ENCODE measurements at places on chromosomes 6 and 20. TPM values are rescaled to one million over a fixed set of nuclear protein-coding genes. Genes with fewer than 3 reads are reported as not detected.

Gene C20orf202
- 0.27 TPM for total RNA-seq

- DNase-seq = no peak
- no peak overlapping the region for H3K4me3 ChIP-seq
- no peaks in the 10 kb centered on the region for H3K27me3 ChIP-seq
- H3K27ac ChIP-seq = no peak overlapping the region
Observed at GRCh38 chr6:9594746-9595145, 820.1 kb downstream of the TFAP2A start.

DNA sequence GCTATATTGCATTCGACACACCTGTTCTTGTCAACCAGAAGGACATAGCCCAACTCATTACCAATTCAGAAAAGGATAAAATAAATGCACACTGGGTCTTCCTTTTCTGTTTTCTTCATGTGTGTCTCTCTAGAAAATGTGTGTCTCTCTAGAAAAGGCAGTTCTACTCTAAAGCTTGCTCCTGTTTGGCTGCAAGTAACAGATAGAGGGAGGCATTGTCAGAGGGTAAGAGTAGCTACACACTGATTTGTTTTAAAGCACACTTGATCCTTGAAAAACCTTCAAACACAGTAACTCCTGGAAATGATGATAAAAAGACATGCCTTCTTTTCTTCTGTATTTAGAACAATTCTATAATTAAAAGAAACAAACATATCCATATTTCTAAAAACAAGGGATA lies 21.3 kb downstream of the GRM1 start:
- DNase-seq = no peak
- H3K4me3 ChIP-seq = no peak overlapping the region
- no peaks in the 10 kb centered on the region for H3K27me3 ChIP-seq

Gene IL17F
- not detected for total RNA-seq

GRCh38 chr20:25584905-25585704 lies at the start of gene NINL:
NINL (minus strand) TSS chr20:25585531; CDS start chr20:25526587, 58,944 bp downstream.
- no peaks in the 10 kb centered on the region for H3K36me3 ChIP-seq
- peak; percentile 75 for DNase-seq
- peak within 1 kb of the TSS; percentile 67 for H3K4me3 ChIP-seq
- H3K4me1 ChIP-seq = no peaks in the 10 kb centered on the region

GRCh38 chr6:45880159-45880558 lies 135.5 kb downstream of the CLIC5 start:
- H3K27me3 ChIP-seq = no peaks in the 10 kb centered on the region
- no peaks in the 10 kb centered on the region for H3K36me3 ChIP-seq
- H3K4me1 ChIP-seq = no peaks in the 10 kb centered on the region
- no peak overlapping the region for H3K4me3 ChIP-seq

- H3K27me3 ChIP-seq = no peaks in the 10 kb centered on the region
- no peak for DNase-seq
- no peak overlapping the region for H3K4me3 ChIP-seq
- H3K27ac ChIP-seq = no peak overlapping the region
Observed at GRCh38 chr6:109461733-109462526, 6.4 kb upstream of the MICAL1 start.

Gene GNMT
- 2.2 TPM for total RNA-seq

GRCh38 chr20:61436283-61436666 lies 184.2 kb downstream of the CDH4 start:
- H3K4me1 ChIP-seq = no peaks in the 10 kb centered on the region
- H3K27ac ChIP-seq = no peak overlapping the region
- no peak for DNase-seq
- no peaks in the 10 kb centered on the region for H3K27me3 ChIP-seq
- H3K36me3 ChIP-seq = no peaks in the 10 kb centered on the region

GRCh38 chr6:56231827-56232226 lies 15.6 kb downstream of the COL21A1 start:
- H3K4me3 ChIP-seq = no peak overlapping the region
- no peaks in the 10 kb centered on the region for H3K4me1 ChIP-seq
- no peak for DNase-seq

Gene GSTA2
- total RNA-seq = 0.27 TPM

DNA sequence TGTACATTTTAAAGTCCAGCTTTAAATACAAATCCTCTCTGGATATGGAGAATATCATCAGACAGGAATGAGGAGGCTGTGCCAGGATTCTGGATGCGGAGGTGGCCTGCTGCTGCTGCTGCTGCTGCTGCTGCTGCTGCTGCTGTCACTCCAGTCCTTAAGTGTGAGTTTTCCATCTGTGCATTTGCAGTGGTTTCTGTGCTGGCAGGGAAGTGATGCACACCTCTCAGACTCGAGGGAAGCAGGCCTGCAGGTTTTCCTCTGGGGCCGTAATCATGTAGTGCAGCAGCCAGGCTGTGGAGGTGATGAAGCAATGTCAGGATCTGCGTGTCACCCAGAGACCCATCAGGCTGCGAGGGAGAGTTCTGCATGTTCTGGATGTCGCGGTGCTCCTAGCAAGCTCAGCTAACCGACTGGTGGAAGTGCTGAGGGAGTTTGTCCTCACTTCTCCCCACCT lies 32.0 kb downstream of the CFAP61 start:
- DNase-seq = no peak
- H3K27me3 ChIP-seq = no peaks in the 10 kb centered on the region
- no peak overlapping the region for H3K4me3 ChIP-seq
- peak overlapping the region; percentile 90 for H3K27ac ChIP-seq
- peaks cover 11% of the 10 kb centered on the region for H3K4me1 ChIP-seq

DNA sequence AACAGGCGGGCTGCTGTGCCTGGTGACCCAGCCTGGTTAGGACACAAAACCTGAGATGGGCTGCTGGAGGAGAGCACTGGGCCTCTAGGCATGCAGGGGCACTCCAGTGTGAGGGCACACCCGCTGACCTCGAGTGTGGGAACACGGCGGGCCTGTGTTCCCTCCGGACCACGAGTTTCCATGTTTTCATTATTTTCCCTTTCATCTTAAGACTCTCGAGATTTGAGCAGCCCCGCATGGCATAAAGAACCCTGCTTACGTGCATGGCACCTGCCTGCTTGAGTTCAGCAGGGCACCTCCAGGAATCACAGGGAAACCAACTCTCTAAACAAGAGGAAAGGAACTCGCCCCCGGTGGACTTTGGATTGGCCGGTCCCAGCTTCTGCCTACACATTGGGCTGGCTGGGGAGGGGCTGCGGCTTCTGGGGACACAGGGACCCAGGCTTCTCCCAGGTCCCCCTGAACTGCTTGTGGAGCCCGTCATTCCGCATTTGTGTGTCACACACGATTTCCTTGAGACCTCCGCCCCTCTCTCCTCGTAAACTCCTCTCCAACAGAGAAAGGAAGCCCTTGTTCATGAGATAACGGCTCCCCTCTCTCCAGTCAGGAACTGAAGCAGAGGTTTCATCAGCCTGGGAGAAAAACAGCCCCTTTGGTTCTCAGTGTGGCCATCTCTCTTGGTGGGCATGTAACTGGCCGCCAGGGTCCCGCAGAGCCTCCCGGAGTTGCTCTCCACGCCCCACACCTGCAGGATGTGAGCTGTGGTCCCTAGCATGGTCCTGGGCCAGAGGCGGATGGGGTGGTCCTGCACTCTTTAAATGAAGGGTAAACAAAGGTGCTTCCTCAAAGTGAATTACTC lies 181.8 kb downstream of the TTLL2 start:
- H3K4me3 ChIP-seq = no peak overlapping the region
- no peaks in the 10 kb centered on the region for H3K27me3 ChIP-seq
- DNase-seq = no peak
- H3K27ac ChIP-seq = no peak overlapping the region
- no peaks in the 10 kb centered on the region for H3K36me3 ChIP-seq

Gene NKX2-2
- total RNA-seq = not detected

- no peak overlapping the region for H3K4me3 ChIP-seq
- H3K4me1 ChIP-seq = no peaks in the 10 kb centered on the region
- H3K27ac ChIP-seq = peak overlapping the region; percentile 83
- DNase-seq = peak; percentile 68
- H3K27me3 ChIP-seq = no peaks in the 10 kb centered on the region
Observed at GRCh38 chr6:26017632-26017966, 55.0 kb downstream of the TRIM38 start.

- no peaks in the 10 kb centered on the region for H3K27me3 ChIP-seq
- no peaks in the 10 kb centered on the region for H3K36me3 ChIP-seq
- no peak overlapping the region for H3K4me3 ChIP-seq
- H3K27ac ChIP-seq = no peak overlapping the region
- DNase-seq = peak; percentile 27
Observed at GRCh38 chr20:60327971-60328660, 369.9 kb downstream of the CDH26 start.

- H3K4me3 ChIP-seq = no peak overlapping the region
- no peaks in the 10 kb centered on the region for H3K36me3 ChIP-seq
- no peaks in the 10 kb centered on the region for H3K27me3 ChIP-seq
- no peak overlapping the region for H3K27ac ChIP-seq
- H3K4me1 ChIP-seq = no peaks in the 10 kb centered on the region
Observed at GRCh38 chr20:46040902-46041535, 12.0 kb downstream of the SLC12A5 start.

GRCh38 chr6:11025921-11026635 lies 18.0 kb downstream of the ELOVL2 start:
- H3K4me3 ChIP-seq = no peak overlapping the region
- H3K27me3 ChIP-seq = no peaks in the 10 kb centered on the region
- DNase-seq = no peak
- no peaks in the 10 kb centered on the region for H3K36me3 ChIP-seq
- no peaks in the 10 kb centered on the region for H3K4me1 ChIP-seq

Gene DDO
- total RNA-seq = 2.5 TPM

- H3K27me3 ChIP-seq = no peaks in the 10 kb centered on the region
- no peak overlapping the region for H3K4me3 ChIP-seq
- no peaks in the 10 kb centered on the region for H3K4me1 ChIP-seq
- no peak for DNase-seq
- H3K27ac ChIP-seq = no peak overlapping the region
Observed at GRCh38 chr20:23877524-23877923, 2.0 kb downstream of the CST5 start.

DNA sequence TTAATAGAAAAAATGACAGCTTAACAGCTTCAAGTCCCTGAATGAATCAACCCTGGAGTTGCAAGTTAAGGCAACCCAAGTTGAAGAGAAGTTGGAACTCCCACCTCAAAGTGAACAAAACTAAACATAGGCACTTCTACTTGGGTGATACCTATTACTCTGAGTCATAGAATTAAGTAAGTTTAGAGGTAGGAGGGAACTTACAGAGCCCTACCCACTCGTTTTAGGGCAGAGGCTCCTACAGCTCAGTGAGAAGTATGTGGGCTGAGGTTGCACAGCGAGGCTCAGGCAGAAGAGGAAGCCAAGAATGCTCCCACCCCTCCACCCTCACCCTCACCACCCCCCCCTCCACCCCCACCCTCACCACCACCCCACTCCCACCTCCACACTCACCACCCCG lies 42.2 kb downstream of the NFATC2 start:
- no peak overlapping the region for H3K27ac ChIP-seq
- no peak overlapping the region for H3K4me3 ChIP-seq
- no peaks in the 10 kb centered on the region for H3K27me3 ChIP-seq
- H3K36me3 ChIP-seq = no peaks in the 10 kb centered on the region
- H3K4me1 ChIP-seq = no peaks in the 10 kb centered on the region
- no peak for DNase-seq

Gene ADGRB3
- 0.45 TPM for total RNA-seq

- H3K36me3 ChIP-seq = no peaks in the 10 kb centered on the region
- no peaks in the 10 kb centered on the region for H3K27me3 ChIP-seq
- DNase-seq = peak; percentile 100
- H3K4me3 ChIP-seq = peak within 1 kb of the TSS; percentile 97
- peak within 1 kb of the TSS; percentile 89 for H3K27ac ChIP-seq
Observed at GRCh38 chr6:166627033-166627874, at the start of gene RPS6KA2. RPS6KA2 (minus strand) TSS chr6:166627251; CDS start chr6:166627019, 232 bp downstream.

Gene DST
- total RNA-seq = 169 TPM

GRCh38 chr6:43584892-43585570 lies 9.0 kb downstream of the POLH start:
- no peak overlapping the region for H3K27ac ChIP-seq
- H3K27me3 ChIP-seq = no peaks in the 10 kb centered on the region
- peaks cover 19% of the 10 kb centered on the region for H3K36me3 ChIP-seq

Gene MAP3K5
- total RNA-seq = 51.6 TPM

GRCh38 chr6:89438248-89438647 lies 5.3 kb downstream of the ANKRD6 start:
- H3K27ac ChIP-seq = no peak overlapping the region
- no peaks in the 10 kb centered on the region for H3K27me3 ChIP-seq
- no peaks in the 10 kb centered on the region for H3K4me1 ChIP-seq
- no peak overlapping the region for H3K4me3 ChIP-seq
- DNase-seq = no peak

DNA sequence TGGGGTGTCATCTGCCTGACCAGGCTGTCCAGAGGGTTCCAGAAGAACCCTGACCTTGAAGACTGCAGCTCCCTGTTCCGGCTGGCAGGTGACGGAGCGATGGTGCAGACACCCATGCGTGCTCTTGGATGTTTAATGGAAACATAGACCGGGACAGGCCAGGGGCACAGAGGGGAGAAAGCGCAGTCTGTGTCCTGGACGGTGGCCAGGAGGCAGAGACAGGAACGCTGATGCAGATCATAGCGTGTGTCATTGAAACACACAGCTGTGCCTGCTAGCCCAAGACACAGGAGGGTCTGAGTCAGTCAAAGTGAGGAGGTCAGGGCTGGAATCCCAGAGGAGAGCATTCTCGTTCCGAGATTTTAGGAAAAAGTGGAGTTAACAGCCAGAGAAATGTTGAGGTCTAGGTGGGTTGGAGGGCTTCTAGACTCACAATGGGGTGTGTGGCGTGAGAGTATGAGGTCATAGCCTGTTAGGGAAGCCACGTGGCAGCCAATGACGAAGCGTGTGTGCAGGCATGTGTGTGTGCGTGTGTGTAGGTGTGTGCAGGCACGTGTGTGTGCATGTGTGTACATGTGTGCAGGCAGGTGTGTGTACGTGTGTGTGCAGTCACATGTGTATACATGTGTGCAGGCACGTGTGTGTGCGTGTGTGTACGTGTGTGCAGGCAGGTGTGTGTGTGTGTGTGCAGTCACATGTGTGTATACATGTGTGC lies 167.0 kb downstream of the ERMARD start:
- no peak overlapping the region for H3K27ac ChIP-seq
- H3K4me3 ChIP-seq = no peak overlapping the region
- H3K36me3 ChIP-seq = no peaks in the 10 kb centered on the region
- H3K4me1 ChIP-seq = peaks cover 5% of the 10 kb centered on the region
- no peak for DNase-seq
